ENCODE measurements at places on chromosomes 6 and 20.

GRCh38 chr20:11246251-11246775 lies 572.5 kb upstream of the JAG1 start:
- DNase-seq: no peak

DNA sequence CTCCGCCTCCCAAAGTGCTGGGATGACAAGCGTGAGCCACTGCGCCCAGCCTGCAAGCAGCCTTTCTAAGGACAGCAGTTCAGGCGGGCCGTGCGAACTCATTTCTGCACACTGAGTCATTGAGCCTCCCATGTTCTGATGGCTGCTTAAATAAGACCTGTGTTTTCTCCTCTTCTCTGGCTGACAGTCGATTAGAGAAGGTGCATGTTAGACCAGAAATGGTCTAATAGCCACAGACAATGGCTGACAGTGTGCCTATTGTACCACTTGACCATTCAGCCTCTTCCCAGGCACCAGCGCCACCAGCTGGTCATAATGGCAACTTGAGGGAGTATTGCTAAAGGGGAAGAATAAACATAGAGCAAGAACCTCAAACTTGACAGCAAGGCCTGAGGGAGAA lies 6.2 kb downstream of the CST11 start:
- DNase-seq: no peak

- DNase-seq: no peak
Observed at GRCh38 chr6:170129691-170130171, 161.1 kb downstream of the DLL1 start.

GRCh38 chr20:13799040-13799439 lies 14.2 kb downstream of the NDUFAF5 start:
- no peak for DNase-seq

- DNase-seq: no peak
Observed at GRCh38 chr20:23058240-23058639, 8.8 kb upstream of the THBD start.

- no peak for DNase-seq
Observed at GRCh38 chr20:58995461-58996225, 11.4 kb downstream of the CTSZ start.

- DNase-seq: no peak
Observed at GRCh38 chr20:1206366-1207148, 3.3 kb downstream of the C20orf202 start.

- DNase-seq: no peak
Observed at GRCh38 chr20:49558826-49559225, 9.1 kb downstream of the PTGIS start.

- DNase-seq: no peak
Observed at GRCh38 chr20:41137614-41138474, 501 bp downstream of the PLCG1 start.

- no peak for DNase-seq
Observed at GRCh38 chr6:130118236-130118635, 99.9 kb downstream of the L3MBTL3 start.

- DNase-seq: no peak
Observed at GRCh38 chr6:130376936-130377335, 11.1 kb downstream of the TMEM200A start.

DNA sequence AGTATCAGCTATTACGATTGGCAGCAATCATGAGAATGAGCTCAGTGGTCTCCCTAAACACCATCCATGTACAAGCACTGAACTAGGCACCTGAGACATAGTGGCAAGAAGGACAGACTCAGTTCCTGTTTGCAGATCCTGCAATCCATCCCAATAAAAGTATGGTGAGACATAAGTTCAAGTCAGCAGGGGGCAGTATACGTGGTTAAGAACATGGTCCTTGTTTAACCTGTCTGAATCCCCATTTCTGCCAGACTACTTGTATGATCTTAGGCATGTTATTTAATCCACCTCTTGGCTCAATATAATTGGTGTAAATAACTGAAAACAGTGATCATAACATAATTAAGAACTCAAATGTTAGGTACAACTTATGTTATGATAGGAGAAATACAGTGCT lies 33.2 kb upstream of the PNISR start:
- no peak for DNase-seq

- no peak for DNase-seq
Observed at GRCh38 chr6:10217111-10217510, 197.8 kb downstream of the TFAP2A start.

DNA sequence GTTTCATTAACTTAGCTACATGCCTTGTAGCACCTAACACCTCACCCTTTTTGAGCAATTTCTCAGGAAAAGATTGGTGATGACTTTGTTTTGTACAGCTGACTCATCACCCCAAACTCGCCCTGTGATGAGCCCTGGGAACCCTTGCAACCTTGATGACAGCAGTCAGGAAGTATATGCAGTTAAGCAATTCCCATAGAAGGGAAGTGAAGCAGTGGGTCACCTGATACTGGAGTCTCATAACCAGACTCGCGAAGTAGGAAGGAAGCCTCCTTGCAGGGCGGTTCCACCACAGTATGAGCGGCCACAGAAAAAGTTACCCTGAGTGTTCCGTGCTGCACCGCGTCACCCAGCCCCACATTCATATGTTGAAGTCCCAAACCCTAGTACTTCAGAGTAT lies 82.0 kb upstream of the EDN1 start:
- no peak for DNase-seq

GRCh38 chr6:11242711-11243110 lies 10.2 kb upstream of the NEDD9 start:
- DNase-seq: no peak

GRCh38 chr6:12289365-12289919 lies 719 bp upstream of the EDN1 start:
- DNase-seq: peak; percentile 3

DNA sequence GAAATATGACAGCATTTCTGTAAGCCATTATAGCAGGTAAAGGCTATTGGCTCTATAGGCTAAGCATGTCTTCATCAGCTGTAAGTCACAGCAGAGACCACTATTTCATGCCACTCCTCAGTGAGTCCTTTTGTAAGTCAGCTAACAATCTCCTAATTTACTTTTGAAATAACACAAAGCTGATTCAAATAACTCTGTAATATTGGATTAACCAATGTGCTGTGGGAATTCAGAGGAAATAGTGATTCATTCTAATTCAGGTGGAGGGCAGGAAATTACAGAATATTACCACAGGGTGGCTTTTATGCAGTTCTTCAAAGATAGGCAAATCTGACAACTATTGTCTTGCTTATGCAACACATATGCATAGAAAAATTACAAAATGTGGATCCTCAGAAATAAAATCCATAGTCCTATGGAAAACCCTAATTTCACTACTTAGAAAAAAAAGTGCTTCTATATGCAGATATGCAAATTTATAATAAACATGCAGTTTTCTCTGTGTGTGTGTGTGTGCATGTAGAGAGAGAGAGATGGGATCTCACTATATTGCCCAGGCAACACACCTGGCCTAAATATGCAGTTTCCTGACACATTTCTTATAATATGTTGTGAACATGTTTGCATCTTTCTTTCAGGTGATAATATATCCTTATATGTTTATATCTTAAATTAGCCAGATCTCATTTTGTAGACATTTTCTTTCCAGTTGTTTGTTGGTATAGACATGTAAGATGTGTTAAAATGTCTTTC lies 4.8 kb upstream of the SMIM28 start:
- no peak for DNase-seq

GRCh38 chr6:137867685-137868509 lies 838 bp downstream of the TNFAIP3 start:
- DNase-seq: no peak

GRCh38 chr6:42118162-42119001 lies 24.0 kb downstream of the C6orf132 start:
- no peak for DNase-seq

DNA sequence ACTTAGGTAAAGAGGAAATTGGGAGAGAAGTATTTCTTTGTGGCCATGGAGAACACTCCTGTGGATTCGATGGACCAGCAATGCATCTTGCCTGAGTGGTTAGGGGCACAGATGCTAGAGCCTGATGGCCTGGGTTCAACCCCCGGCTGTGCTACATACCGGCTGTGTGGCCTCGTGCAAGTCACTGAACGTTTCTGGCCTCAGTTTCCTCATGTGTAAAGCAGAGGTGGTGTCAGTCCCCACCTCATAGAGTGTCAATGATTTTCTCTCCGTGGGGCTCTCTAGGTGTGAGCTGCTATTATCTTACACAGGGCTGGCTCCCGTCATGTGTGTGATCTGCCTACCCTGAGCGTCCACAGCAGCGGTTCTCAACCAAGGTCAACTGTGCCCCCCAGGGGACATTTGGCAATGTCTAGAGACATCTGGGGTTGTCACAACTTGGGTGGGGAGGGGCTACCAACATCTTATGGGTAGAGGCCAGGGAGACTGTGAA lies 50.0 kb upstream of the PTPN1 start:
- no peak for DNase-seq

DNA sequence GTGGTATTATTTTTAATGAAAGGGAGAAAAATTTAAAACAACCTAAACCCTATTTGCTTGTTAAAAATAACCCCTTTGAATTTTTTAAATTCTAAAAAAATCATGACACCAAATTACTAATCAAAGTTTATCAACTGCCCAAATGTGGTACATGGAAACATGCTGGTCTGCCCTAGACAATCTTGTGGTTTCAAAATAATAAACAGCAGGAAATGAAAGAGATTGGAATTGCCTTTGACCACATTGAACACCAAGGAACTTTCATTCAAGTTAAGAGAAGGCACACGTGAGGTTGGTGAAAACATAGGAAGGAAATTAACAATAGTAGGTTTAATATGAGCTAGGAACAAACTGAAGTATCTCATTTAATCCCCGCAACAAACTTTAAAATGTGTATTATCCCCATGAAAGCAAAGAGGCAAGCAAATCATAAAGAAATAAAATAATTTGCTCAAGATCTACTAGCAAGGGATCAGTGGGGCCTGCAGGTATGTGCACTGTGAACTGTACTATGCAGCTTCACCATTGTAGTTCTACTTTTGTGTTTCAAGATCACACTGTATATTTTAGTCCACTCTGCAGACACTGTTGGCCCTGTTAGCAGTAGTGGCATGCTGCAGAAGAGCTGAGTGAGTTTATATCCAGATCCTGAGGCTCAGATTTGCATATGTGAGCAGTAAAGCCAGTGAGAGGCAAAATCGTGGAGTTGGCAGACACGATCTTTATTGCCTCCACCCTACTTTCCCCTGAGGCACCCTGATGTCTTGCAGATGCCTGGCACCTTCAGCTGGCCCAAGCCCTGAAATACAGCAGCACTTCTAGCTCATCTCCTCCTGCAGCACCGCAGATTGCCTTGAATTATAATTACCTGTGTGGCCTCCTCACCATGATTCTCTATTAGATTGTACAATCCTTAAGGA lies 157.8 kb upstream of the TENT5A start:
- DNase-seq: no peak

GRCh38 chr6:39182604-39183003 lies 46.7 kb downstream of the KCNK5 start:
- no peak for DNase-seq

Data from stimulated activated CD4-positive, alpha-beta T cell treated with anti-CD3 and anti-CD28 coated beads, Interleukin-1b, Interleukin-23, amount 100 ng/mL, for 1 hour (primary cell).